Activated T-cell treated with anti-CD3 and anti-CD28 coated beads, Interleukin-2, amount 50 U/mL, for 4 hours (primary cell): ENCODE measurements at places on chromosomes 3 and 15.

GRCh38 chr3:177055605-177056571 lies 141.4 kb downstream of the TBL1XR1 start:
- no peak for DNase-seq

DNA sequence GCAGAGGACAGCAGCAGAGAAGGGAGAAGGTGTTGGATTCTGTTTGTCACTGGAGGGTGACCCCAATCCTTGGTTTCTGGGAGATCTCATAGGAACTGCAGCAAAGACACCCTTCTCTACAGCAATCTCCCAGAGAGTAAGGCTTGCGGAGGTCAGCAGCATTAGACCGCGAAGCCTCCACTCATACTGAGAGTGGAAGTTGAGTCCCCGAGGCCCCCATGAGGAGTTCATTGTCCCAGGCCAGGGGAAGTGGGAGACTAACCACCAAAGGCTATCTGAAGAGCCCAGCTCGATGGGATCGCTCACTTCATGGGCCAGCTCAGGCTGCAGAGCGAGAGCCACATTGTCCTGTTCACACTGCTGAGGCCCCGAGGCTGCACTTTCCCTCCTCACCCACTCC lies 44.6 kb downstream of the GLDN start:
- no peak for DNase-seq

DNA sequence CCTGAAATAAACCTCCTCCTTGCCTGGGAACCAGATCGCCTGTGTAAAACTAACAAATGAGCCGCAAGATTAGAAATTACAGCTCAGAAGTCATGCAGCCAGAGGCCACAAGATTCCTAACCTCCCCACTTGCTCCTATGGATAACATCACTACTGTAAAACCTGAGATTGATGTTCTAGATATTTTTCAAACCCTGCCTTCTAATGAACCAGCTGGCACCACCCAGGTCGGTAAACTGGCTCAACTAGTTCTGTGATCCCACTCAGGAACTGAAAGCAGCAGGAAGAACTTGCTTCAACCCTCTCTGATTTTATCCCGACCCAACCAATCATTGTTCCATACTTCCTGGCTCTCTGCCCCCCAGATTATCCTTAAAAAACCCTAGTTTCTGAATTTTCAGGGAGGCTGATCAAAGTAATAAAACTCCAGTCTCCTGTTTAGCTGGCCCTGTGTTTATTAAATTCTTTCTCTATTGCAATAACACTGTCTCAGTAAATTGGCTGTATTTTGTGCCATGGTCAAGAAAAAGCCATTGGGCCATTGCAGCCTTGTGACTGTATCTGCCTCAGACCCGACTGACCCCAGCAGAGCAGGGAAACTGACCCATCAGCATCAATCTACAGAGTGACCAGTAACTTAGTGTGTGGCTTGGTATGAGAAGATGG lies 98.9 kb downstream of the RPLP1 start:
- DNase-seq, result no peak

DNA sequence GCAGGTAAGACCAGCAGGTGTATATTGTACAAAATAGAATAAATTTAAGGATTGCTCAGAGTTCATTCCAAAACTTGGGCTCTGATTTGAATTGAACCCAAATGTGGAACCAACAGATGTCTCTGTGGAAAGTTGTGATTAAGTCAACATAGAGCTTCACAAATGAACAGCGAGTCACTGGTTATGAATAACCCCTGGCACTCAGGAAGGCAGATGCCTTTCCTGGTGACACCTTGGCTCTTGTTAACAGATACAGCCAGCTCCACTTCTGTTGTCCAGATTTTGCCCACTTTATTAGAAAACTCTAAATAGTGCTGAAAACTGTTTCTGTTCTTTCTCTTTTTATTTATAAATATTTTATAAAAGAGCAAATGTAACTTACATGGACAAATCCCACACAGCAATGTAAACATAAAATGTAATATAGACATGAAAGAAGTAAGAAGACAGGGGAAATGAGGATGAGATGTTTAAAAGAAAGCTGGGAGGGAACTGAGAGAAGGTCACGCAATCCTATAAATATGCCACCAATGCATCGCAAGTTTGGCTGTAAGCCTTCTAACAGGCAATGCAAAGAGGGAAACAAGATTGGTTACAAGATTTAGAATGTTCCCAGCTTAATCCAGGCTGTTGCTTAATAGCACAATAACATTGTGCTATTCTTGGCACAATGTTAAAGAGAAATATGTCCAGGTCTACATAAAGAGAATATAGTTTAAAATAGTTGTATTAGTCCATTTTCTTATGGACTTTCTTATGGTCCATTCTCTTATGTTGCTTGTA lies 495.5 kb downstream of the TAFA4 start:
- no peak for DNase-seq

GRCh38 chr3:29515451-29515850 lies 234.6 kb downstream of the RBMS3 start:
- DNase-seq, result no peak

DNA sequence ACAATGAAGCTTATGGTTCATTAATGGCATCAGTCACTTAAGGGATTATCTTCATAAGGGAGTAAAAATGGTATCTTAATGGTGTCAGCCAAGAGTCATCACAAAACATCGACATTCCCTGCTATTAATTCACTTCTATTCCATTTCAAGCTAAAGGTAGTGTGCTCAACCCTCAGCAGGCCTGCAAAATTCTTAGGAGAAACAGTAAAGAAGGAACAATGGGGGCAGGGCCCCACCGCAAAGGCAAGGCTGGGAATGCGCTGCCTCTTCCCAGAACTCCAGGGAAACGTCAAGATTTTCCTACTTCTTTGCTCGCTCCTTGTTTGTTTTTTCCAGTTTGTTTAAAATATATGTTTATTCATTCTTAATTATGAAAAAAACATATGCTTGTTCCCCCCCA lies 187.3 kb upstream of the TSC22D2 start:
- no peak for DNase-seq

- no peak for DNase-seq
Measured at GRCh38 chr3:72974956-72975355, 21.7 kb upstream of the PPP4R2 start.

GRCh38 chr15:58139276-58139988 lies 1.3 kb downstream of the AQP9 start:
- no peak for DNase-seq

GRCh38 chr3:37450561-37450960 lies 276.2 kb upstream of the LRRFIP2 start:
- no peak for DNase-seq

DNA sequence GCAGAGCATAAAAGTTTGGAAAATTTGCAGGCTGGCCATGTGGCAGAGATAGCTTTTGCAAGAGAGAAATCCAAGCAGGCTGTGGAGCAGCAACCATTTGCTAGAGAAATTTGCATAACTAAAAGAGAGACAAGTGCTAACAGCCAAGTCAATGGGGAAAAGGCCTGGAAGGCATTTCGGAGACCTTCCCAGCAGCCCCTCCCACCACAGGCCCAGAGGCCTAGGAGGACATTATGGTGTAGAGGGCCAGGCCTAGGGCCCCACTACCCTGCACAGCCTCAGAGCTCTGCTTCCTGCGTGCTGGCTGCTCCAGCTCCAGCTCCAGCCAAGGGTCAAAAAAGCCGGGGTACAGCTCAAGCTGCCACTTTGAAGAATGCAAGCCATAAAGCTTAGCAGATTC lies 82.7 kb downstream of the MYO5A start:
- DNase-seq, result no peak

- DNase-seq, result no peak
Measured at GRCh38 chr3:6719999-6720398, 140.9 kb upstream of the GRM7 start.

GRCh38 chr3:188584162-188584529 lies 430.2 kb downstream of the LPP start:
- DNase-seq, result no peak

DNA sequence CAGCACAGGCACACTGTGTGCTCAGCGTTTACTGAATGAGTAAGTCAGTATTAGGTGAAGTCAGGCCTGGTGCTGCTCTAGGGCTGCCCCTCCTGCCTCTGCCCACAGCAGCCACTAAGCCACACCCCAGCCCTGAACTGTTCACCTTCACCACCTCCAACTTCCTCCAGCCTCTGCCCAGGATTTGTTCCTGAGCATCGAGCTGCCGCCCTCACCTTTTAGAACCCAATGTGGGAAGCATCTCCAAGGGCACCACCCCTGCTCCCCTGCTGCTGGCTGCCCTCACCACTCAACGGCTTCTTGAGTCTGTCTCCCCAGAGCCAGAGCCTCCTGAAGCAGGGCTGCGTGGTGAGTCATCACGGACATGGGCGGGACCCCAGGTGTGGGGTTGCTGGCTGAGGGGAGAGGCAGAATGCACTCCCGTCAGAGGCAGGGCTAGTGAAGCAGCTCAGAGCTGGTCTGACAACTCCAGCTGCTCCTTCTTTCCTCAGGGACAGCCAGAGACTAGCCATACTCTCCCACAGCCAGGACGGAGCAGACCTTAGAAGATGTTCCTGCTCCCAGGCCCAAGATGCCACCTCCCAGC lies 5.8 kb downstream of the HYAL2 start:
- peak; percentile 70 for DNase-seq

GRCh38 chr15:40879609-40880008 lies 5.6 kb upstream of the RHOV start:
- no peak for DNase-seq

GRCh38 chr3:24184528-24185176 lies 239.6 kb downstream of the NR1D2 start:
- no peak for DNase-seq

DNA sequence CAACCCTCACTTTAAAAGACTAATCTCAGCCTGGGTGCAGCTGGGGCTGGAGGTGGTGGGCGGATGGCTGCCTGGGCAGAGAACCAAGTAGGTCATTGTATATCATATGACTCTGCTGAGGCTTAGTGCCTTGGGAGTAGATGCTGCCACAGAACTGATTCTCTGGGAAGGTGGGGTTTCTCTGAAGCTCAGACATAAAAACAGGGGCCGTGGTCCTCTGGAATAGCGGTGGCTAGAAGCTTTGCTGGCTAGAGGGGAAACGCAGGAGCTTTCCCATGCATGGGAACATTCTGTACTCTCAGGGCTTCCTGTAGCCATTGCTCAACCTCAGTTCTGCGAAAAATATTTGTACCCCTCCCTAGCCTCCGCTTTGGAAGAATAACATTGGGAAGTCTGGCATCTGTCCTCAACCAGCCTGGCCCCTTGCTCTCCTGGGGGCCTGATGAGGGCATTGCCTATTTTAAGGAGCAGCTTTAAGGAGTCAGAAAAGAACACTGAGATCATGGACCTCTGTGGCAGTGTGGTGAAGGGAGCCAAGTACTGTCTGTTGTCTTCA lies 14.7 kb downstream of the TIMP4 start:
- no peak for DNase-seq

GRCh38 chr3:50124052-50124799 lies 30.9 kb upstream of the SEMA3F start:
- no peak for DNase-seq

DNA sequence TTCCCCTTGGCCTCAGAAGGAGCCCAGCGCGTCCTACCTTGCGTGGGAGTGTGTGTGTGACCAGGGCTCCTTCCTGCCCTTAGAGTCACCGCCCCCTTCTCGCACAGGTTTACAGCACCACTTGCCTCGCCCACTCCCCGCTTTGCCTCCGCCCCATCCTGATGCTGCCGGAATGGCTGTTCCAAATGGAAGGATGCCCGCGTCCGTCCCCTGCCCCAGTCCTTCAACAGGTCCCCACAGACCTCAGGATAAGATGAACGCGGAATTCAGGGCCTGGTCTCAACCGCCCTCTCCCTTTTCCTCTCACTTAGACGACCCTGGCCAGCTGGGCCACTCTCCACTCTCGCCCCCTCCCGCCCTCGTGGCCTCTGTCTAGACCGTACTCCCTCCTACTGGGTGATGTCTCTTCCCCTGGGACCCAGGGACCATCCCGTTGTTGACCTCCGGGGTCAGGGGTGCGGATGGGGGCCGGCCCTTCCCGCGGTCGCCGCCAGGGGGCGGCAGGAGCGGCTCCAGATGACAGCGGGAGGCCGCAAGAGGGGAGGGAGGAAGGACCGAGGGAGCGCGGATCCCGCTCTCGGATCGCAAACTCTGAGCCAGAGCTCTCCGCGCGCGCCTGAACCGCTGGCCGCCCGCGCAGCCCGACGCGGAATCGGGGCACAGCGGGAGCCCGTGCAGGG lies at the start of gene THSD4:
TSS of gene THSD4 (plus strand) at position 585 of the 680 bp plus-strand sequence.
- peak; percentile 40 for DNase-seq

DNA sequence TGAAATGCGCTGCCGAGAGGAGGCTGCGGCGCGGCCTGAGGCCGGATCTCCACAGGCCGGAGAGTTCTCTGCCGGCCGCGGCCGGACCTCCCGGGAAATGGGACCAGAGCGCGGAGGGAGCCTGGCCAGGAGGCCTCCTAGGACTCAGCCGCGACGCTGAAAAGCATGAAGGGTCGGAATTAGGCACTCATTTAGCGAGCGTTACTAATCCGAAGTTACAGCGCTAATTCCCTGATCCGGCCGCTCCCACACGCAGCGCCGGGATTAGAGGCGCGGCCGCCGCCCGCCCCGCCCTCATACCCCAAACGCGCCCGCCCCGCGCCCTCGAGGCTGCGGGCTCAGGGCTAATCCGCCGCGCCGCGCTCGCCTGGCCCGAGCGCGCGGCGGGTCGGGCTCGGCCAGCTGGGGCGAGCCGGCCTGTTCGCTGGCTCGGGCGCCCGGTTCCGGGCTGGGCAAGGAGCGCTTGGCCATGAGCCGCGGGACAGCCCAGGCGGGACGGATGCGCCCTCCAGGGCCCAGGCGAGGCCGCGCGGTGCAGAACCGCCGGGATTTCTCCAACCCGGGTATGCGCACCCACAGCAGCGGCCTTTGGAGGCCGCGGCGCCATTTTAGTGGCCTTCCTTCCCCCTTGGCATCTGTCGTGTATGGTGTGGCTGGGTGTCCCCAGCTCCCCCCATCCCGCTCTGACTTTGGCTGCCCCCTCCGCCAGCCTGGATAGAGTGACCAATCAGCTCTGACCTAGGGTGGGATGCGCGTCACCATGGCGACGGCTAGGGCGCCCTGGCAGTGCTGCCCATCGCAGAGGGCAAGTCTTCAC lies 36.8 kb upstream of the POLG start:
- no peak for DNase-seq

DNA sequence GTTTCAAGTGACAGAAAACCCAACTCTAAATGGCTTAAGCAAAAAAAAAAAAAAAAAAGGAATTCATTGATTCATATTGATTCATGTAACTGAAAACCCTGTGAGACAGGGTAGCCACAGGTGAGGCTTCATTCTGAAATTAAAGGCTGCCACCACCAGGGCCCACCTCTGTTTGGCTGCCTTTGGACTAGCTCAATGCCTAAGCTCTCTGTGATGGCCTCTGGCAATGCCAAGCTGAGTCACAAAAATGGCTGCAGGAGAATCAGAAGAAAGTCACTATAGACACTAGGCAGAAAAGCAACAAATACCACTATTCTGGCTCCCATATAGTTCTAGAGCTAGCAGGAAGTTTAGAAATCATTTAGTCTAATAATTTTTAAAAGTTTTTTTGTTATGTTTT lies 38.2 kb upstream of the GYG1 start:
- DNase-seq, result no peak

GRCh38 chr3:36647423-36647853 lies 116.9 kb downstream of the DCLK3 start:
- no peak for DNase-seq
